ENCODE measurements at places on chromosomes 1 and 21.

- peak; percentile 70 for DNase-seq
Observed at GRCh38 chr1:22662318-22662717, 9.3 kb downstream of the C1QB start.

- peak; percentile 29 for DNase-seq
Observed at GRCh38 chr1:168825820-168826219, 96.8 kb upstream of the DPT start.

DNA sequence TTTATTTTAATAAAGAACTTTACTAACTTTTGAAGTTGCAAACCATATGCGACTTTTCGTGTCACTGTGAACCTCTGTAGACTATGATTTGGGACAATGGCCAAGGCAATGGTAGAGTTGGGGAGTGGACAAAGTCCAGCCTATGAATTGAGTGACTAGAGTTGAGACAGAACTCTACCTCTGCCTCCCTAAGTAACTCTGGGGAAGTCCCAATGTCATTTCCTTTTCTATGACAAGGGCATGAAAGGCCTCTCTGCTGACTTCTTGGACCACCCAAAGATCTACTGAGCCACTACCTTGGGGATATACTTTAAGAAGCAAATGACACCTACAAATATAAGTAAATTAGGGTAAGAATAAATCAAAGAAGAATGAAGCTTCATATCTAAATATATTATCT is 19.3 kb downstream of the BEND5 start:
- DNase-seq, result no peak

- no peak for DNase-seq
Observed at GRCh38 chr1:24275510-24275909, 43.6 kb upstream of the GRHL3 start.

- DNase-seq, result no peak
Observed at GRCh38 chr1:216113181-216113580, 310.1 kb downstream of the USH2A start.

- DNase-seq, result no peak
Observed at GRCh38 chr1:78559680-78560079, 60.6 kb upstream of the IFI44L start.

GRCh38 chr1:43063394-43064219 is 104.9 kb upstream of the SLC2A1 start:
- DNase-seq, result no peak

DNA sequence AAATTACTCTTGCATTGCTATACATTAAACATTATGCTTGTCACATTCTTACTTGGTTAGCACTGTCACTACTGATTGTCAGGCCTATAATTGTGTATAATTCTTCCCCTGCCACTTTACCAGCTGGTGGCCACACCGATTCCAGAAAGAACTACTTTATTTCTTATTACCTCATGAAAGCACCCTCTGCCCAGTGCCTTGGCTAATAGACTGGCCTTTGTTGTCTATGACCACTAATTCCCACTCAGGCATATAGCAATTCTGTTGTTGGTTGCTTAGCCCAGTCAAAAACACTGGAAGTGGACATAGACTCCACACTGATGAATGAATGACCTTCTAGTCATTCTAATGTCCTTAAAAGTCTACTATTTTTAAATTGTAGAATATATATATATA is 35.6 kb downstream of the MRPL39 start:
- DNase-seq, result no peak

DNA sequence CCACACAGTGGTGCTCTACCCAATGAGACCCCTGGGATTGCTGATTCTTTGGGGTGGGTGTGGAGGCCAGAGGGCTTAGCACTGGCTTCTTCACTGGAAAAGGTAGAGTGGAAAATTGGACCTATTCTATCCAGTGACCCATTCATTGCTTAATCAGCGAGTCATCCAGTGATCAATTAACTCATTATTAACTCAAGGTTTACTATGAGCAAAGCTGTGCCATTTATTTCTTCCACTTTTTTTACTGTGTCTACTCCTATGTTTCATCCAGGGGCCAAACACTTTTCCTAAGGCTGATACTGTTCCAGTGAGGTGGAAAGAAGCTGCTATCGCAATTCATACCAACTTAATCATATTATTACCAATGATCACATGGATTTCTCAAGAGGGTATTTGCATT is 363.9 kb downstream of the RPS6KC1 start:
- no peak for DNase-seq

DNA sequence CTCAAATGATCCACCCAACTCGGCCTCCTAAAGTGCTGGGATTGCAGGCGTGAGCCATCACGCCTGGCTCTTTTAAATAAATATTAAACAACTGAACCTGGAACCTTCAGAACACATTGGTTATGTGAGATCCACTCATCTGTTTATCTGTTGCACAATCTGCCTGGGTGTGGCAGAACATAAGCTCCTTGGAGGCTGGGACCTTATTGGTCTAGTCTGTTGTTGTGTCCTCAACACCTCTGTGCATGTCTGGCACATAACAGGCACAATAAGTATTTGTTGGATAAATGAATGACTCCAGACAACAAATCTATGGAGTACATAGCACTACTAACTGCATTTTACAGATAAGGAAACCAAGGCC is 4.1 kb upstream of the NBL1 start:
- no peak for DNase-seq

DNA sequence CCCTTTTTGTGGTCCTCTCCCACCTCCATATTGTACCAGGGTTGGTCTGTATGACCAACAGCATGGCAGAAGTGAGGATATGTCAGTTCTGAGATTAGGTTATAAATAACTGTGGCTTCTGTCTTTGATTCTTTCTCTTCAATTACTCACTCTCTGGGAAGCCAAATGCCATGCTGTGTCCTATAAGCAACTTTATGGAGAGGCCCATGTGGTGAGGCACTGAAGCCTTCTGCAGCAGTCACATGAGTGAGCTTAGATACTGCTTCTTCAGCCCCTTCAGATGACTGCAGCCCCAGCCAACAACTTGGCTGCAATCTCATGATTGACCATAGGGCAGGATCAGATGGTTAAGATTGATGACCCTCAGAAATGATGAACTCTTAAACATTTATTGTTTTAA is 34.0 kb upstream of the SAMD13 start:
- DNase-seq, result no peak

DNA sequence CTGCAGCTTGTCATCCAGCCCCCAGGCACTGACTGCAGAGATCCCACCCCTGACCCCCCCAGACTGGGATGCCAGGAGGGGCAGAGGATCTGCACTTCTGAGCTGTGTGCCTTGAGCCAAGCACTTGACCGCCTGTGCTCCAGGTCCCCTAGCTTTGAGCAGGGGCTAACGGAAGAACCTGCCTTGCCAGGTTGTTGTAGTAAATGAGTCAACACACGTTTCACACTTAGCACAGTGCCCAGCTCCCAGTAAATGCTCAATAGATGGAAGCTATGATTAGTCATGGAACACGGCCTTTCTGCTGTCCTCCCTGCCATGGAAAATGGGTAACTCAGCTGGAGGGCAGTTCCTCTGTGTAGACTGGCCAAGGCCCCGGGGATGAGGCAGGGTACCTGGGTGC is 24.1 kb downstream of the IFFO2 start:
- DNase-seq, result no peak

Data from NCI-H526 (cell line).